K562 (cell line): ENCODE measurements at places on chromosomes 1 and 21. TPM values are rescaled to one million over a fixed set of nuclear protein-coding genes. Genes with fewer than 3 reads are reported as not detected.

GRCh38 chr1:64775113-64775512 is 30.2 kb downstream of the RAVER2 start:
- DNase-seq = no peak

- DNase-seq = peak; percentile 11
These were observed 361.5 kb upstream of the ZP4 start for GRCh38 chr1:238252033-238252802.

VASH2 gene
- polyA plus RNA-seq = 0.05 and 0.11 TPM in 2 replicates

DNA sequence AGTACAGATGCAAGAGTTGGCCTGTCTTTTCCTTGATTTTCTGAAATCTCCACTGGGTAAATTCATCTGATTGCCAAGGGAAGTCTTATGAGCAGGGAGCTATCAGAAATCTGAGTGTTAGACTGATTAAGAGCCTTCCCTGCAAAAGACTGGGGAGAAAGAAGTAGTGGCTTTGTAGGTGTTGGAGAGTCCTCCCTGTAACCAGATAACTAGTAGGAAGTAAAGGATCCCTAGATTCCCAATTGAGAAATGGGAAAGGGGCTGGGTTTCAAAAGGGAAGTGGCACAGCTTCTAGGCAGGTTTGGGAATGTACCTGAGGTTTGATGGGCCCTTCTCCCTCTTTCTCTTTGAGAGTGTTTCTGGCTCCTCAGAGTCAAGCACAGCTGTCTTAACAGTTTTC is 2.1 kb downstream of the TLCD4 start:
- DNase-seq = no peak

FNDC10 gene
- 3.2 and 5.5 TPM in 2 replicates for polyA plus RNA-seq

GRCh38 chr1:28037206-28037605 is 51.2 kb downstream of the EYA3 start:
- no peak for DNase-seq

DNA sequence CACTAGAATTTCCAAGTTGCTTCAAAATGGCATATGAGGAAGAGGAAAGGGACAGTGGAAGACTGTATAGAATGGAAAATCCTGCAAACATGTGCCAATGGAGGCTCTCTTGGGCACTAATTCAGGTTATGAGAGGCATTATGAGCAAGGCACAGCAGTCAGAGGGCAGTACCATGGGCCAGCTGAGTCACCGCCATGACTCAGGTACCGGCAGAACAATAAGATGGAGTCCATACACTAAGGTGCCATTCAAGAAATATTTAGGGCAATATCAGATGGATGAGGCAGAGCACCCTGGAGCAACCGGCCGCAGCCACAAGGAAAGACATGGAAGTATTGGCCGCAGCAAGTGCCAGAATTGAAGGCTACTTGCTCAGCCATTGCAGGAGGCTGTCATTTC is 25.6 kb upstream of the VAV3 start:
- no peak for DNase-seq

NCAM2 gene
- polyA plus RNA-seq = 11.1 and 14.0 TPM in 2 replicates

PYHIN1 gene
- not detected in 2 replicates for polyA plus RNA-seq

NUP133 gene
- 53.0 and 61.8 TPM in 2 replicates for polyA plus RNA-seq

DNA sequence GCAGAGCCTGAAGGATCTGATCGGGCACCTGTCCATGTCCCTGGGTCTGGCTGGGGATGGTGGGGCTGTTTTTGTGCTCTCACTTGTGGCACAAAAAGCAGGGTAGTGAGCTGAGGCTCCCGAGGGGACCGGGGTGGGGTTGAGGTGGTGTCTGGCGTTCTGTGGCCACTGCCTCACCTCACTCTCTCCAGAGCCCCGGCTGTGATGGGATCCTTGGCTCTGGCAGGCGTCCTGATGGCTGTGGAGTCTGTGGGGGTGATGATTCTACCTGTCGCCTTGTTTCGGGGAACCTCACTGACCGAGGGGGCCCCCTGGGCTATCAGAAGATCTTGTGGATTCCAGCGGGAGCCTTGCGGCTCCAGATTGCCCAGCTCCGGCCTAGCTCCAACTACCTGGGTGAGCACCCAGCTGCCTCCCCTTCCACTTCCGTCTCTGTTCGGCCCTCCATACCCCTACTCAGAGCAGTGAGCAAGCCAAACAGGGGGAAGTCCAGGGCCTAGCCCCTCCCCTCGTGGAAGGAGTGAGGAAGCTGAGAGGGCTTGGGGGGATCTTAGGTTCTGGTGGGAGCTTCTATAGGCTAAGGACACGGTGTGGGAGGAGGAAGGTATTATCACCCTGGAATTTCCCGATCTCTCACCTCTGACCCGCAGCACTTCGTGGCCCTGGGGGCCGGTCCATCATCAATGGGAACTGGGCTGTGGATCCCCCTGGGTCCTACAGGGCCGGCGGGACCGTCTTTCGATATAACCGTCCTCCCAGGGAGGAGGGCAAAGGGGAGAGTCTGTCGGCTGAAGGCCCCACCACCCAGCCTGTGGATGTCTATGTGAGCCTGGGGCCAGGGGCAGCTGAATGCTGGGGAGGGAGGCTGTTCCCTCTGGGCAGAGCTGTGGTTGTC is 7.0 kb downstream of the ADAMTSL4 start:
- no peak for DNase-seq

DNA sequence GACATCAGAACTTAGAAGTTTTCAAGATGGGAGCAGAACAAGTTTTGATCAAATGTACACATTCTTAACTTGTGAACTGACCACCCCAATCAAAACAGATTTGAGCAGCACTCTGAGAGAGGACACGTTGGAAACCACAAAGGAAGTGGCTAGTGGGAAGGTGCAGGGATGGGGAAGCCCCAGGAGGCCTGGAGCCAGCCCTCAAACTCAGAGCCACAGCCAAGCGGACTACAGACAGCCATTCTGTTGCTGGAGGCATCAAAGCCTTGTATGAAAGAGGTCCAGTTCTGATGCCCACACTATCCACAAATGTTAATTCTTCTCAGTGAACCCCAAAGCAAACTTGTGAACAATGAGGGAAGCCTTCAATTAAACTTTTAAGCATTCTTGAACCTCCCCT is 143.6 kb upstream of the RAB4A start:
- no peak for DNase-seq

KRTAP11-1 gene
- polyA plus RNA-seq = not detected in 2 replicates

GRCh38 chr1:44523593-44524591 is 118.8 kb downstream of the RNF220 start:
- DNase-seq = no peak

GRCh38 chr21:29077651-29078090 is 4.2 kb upstream of the CCT8 start:
- DNase-seq = no peak

DNA sequence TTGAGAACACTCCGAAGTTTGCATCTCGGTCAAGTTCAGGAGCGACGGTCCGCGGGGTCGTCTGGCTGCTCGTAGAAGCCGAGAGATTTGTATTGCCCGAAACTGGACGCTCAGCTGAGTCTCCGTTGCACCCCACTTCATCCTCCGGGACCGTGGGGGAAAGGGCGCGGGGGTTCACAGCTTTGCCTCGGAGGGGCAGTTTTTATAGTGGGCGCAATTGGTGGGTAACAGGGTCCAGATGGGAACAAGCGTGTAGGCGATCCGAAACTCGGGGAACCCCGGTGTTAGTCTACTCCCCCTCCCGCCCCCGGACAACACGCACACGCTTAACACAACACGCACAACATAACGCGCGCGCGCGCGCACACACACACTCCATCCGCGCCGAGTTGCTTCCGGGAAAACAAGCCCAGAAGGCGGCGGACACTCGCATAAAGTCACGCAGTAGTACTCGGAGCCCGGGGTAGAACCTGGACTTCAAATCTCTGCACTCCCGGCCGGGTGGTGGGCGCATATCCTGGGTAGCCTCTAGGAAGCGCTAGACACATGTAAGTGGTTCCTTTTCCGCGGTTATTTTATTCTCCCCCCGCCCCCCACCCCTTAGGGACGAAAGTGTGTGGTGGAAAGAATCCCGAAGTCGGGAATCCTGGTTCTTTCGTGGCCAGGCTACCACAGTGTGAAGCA is 1.1 kb upstream of the JUN start:
- DNase-seq = peak; percentile 55

DNA sequence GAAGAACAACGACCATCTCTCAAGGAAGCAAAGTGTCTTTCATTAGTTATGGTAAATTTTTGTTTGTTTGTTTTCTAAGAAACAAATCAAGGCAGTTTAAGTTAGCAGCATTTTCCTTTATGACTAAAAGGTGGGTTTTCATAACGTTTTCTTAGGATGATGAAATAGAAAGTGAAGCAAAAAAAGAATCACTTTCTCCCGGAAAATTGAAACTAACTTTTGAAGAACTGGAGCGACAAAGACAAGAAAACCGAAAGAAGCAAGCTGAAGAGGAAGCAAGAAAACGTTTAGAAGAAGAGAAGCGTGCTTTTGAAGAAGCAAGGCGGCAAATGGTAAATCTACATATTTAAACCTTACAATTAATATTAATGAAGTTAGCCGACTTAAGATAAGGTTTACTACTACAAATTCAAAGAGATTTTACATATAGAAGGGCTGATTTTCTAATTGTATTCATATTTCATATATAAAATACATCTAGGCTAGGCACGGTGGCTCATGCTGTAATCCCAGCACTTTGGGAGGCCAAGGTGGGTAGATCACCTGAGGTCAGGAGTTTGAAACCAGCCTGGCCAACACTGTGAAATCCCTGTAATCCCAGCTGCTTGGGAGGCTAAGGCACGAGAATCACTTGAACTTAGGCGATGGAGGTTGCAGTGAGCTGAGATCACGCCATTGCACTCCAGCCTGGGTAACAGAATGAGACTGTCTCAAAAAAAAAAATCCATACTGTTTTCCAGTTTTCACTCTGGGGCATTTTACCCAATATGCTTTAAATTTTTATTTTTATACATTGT is 38.3 kb downstream of the NEXN start:
- DNase-seq = no peak

SLAMF8 gene
- not detected in 2 replicates for polyA plus RNA-seq

DNA sequence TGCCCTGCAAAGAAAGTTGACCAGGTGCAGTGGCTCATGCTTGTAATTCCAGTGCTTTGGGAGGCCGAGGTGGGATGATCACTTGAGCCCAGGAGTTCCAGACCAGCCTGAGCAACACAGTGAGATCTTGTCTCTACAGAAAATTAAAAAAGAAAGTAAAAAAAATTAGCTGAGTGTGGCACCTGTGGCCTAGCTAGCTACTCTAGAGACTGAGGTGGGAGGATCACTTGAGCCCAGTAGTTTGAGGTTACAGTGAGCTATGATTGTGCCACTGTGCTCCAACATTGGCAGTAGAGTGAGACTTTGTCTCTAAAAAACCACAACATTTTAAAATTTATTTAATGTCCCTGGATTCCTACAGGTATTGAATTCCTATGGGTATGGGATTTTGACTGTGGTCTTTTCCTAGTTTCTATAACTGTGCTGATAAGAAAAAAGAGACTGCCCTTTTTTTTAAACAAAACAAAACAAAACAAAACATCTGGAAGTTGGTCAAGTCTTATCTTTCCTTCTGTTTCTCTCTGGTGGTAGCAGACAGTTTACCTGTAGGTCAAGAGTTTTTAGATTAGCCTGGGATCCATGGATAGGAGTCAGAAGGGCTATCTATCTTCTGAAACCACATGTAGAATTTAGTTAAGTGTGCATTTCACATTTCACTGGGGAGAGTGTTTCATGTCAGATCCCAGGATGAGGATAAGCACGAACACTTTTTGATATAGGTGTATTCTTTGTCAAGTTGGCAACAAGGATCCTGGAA is 18.8 kb downstream of the UCK2 start:
- peak; percentile 77 for DNase-seq

GRCh38 chr1:2894381-2895041 is 93.0 kb upstream of the TTC34 start:
- no peak for DNase-seq

GRCh38 chr21:46369520-46370235 is 45.7 kb downstream of the PCNT start:
- no peak for DNase-seq

- no peak for DNase-seq
These were observed 6.1 kb downstream of the CCDC18 start for GRCh38 chr1:93186667-93187066.

FCGR3B gene
- 0.27 and 0.36 TPM in 2 replicates for polyA plus RNA-seq

GRCh38 chr1:47418681-47419325 is 2.7 kb downstream of the FOXE3 start:
- no peak for DNase-seq

- DNase-seq = peak; percentile 20
These were observed 95.7 kb upstream of the VANGL1 start for GRCh38 chr1:115545791-115546733.

DNA sequence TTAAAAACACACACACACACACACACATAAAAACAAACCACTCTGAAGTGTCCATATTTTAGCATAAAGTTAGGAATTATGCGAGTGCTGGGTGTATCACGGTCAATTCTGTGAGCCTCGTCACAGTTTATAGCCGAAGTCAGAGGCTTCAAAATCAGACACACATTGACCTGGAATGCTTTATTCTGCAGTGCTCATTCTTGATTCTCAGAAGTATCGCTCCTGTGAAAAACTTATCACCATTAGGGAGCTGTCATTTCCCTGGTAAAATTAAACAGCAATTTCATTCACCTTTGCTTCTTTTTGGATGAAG is 8.7 kb upstream of the IRF2BP2 start:
- DNase-seq = no peak

PADI2 gene
- not detected in 2 replicates for polyA plus RNA-seq

GRCh38 chr1:227768125-227768439 is 32.8 kb downstream of the SNAP47 start:
- no peak for DNase-seq

DNA sequence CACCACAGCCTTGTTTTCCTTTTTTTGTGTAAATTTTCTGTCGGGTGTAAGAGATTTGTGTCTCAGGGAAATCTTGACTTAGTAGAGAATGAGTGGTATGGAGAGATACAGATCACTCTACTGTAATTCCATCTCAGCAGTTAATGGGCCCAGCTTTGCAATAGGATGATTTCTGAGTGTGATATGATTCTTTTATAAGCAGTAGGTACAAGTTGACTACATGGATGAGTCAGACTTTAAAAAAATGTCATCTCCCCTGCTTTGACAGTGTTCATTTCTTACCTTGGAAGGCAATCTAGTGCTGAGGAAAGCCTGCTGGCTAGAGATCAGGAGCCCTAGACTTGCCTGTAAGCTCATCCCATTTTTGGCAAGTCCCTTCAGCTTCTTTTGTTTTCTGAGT is 261.9 kb downstream of the RYR2 start:
- no peak for DNase-seq
